ENCODE measurements at places on chromosomes 3 and 15. TPM values are rescaled to one million over a fixed set of nuclear protein-coding genes. Genes with fewer than 3 reads are reported as not detected.

The GOLGA6L26 gene
- not detected for total RNA-seq

The PLCH1 gene
- total RNA-seq: 0.20 TPM

DNA sequence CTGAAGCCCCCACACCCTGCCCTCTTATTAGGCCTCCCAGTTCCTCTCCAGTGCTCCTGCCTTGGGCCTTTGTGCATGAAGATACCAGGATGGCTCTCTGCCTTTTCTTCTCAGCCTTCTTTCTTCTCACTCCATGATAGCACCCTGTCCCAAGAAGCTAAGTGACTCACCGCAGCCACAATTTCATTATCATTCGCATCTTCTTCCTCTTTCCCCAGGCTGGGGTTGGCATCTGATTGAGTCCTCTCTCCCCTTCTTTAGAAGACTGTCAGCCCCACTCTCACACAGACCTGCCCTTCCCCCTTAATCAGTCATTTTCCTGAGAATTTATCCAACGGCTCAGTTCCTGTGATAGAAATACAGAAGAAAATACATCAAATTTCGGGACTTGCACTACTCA is 102.0 kb downstream of the STAC start:
- DNase-seq: no peak

- DNase-seq: no peak
Observed at GRCh38 chr15:87033056-87033455, 953.4 kb downstream of the AGBL1 start.

DNA sequence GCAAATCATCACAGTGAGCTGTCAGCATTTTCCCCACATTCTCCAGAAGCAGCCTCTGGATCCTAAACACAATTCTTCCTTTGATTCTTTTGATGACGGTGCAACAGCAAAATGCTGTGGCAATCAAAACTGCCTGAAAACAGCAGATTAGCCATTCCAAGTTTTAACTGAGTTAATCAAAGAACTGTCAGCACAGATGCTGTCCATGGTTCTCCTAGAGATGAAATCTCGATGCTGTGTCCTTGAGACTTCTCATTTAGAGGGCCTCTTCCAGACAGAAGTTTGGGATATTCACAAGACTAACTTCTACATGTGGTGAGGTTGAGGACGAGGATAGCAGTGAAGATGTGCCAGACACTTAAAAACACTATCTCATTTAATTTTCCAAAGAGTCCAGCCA is 50.4 kb upstream of the GYG1 start:
- no peak for DNase-seq

- peak; percentile 88 for DNase-seq
Observed at GRCh38 chr15:66862940-66863335, 160.9 kb downstream of the SMAD6 start.

DNA sequence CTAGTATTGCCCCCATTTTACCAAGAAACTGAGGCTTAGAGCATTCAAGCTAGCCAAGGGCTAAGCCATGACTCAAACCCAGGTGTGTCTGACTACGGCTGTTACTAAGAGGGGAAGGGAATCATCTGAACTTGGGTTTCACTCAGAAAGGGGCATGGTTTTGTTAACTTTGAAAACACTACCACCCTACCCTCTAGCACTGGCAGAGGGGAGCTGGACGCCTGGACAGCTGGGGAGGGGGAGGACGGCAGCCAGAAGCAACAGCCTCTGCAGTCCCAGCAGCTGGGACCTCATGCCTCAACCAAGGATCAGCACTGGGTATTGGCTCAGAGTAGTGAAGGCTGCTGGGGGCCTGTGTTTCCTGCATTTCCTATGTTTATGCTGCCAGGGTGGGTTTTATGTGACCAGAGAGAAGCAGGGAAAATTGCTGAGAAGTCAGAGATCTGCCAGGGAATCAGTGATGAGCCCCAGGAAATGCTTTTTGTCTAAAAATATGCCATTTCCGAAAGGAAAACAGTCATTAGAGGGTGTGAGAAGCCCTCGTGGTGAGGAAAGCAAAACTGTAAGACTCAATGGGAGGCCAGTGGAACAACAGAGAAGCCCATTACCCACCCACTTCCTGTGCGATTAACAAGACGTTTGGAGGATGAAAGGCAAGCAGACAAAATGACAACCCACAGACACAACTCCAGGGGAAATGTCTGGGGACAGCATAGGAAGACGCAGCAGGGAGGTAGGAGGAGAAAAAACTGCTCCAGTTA is 41.2 kb downstream of the LIPC start:
- peak; percentile 73 for DNase-seq

The MUC20 gene
- 0.20 TPM for total RNA-seq

The TBL1XR1 gene
- total RNA-seq: 158 TPM

DNA sequence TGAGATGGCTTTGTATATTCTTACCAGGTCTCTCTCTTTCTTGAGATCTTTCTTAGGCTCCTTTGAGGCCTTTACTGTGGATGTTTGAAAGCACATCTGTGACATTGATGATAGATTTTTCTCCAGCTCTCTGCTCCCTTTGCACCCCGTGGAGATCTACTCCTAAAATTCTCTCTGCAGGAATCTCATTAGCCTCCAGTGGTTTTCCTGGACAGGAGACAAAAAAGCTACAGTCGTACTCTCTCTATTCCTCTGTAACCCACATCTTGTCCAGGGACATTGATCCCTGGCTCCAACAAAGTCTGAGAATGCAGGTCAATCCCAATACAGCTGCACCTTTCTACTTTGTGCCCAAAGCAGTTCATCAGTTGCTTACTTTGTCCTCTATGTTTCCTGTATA is 68.2 kb downstream of the RBMS3 start:
- DNase-seq: no peak

- peak; percentile 5 for DNase-seq
Observed at GRCh38 chr3:138875754-138876664, 41.3 kb upstream of the PIK3CB start.

All from activated CD8-positive, alpha-beta T cell treated with anti-CD3 and anti-CD28 coated beads for 36 hours (primary cell).